ENCODE measurements at places on chromosomes 12 and 14. TPM values are rescaled to one million over a fixed set of nuclear protein-coding genes. Genes with fewer than 3 reads are reported as not detected.

LMO3 gene
- total RNA-seq = not detected

RIN3 gene
- 18.0 TPM for total RNA-seq

C14orf180 gene
- 1.7 TPM for total RNA-seq

SLC6A13 gene
- total RNA-seq = 70.6 TPM

All from right lobe of liver (tissue), 6 donors.